ENCODE measurements at places on chromosomes 13 and 19.

- DNase-seq: no peak
Measured at GRCh38 chr13:37138926-37139325, 33.5 kb upstream of the CSNK1A1L start.

DNA sequence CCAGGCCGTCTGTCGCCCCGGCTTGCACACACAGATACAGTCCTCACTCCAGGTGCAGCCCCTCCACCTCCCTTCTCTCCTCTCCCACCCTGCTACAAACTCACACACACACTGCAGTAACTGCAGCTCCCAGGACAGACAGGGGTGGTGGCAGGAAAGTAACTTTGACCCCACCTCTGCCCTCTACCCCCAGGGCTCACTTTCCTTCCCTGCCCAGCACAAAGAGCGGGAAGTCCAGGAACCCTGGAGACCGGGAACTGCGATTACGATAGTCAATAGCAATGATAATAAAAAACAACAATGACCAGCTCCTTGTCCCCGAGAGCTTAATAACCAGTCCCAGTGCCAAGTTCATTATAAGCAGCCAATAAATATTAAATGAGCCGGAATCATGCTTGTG is at the start of gene CEACAM20:
Gene CEACAM20 (minus strand): TSS at position 140 of the 400 bp plus-strand sequence. CDS start 166 bp downstream, outside the sequence.
- no peak for DNase-seq

- DNase-seq: no peak
Measured at GRCh38 chr13:36352350-36352749, 6.2 kb upstream of the SPART start.

- DNase-seq: no peak
Measured at GRCh38 chr13:111924678-111925075, 142.3 kb upstream of the SOX1 start.

DNA sequence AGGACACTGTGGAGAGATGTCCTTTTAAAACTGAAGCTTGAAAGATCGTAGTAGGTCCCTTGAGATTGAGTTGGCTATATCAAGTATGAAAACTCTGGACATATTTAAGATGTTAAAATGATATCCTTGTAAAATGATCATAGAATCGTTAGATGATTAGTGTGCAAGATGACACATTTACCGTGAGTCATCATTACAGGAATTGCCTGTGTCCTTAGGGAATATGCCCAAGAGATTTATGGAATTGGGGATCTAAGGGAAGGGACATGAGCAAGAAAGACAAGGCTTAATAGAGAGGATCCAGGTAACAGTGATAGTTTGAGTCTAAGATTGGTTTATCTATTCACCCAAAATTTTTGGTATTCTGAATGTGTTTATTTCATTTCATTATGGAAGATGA is 233.7 kb downstream of the GPC5 start:
- DNase-seq: no peak

- DNase-seq: no peak
Measured at GRCh38 chr13:46050771-46051170, 1.8 kb downstream of the ZC3H13 start.

- no peak for DNase-seq
Measured at GRCh38 chr13:82934000-82934399, 948.3 kb downstream of the SLITRK1 start.

DNA sequence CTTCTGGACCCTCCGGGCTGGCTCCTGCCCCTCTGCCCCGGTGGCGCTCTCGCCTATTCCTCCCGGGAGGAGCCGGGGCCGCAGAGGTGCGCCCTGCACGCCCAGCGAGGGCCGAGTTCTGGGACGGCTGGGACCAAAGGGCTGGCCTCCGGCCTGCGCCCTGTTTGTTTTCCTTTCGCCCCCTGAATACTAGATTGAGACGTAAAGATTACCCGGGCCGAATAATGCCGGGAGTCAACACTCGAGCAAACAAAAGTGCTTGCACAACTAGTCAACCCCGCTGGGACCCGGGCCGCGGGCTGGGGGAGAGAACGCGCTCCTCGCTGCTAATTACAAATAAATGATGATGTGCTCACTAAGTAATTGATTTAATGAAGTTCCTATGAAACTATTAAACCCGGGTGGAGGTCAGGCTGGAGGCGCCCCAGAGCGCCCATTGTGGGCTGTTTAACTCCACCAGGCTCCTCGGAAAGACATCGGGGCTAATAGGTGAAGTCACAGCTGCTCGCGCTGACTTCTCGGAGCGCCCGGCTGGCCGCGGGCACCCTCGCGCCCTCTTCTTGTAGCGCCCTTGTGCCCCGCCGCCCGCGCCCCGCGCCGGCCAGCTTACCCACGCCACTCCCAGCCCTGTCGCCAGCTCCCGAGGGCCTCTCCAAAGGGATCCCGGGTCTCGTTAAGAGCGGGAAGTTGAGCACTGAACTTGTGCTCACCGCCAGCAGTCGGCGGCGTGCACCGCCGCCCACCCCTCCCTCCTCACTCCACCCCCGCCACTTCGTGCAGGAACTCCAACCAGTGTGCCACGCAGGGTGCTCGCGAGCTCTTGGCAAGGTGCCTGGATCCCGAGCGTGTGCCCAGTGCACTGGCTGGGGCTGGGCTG is 14.9 kb downstream of the ZIC5 start:
- DNase-seq: no peak

DNA sequence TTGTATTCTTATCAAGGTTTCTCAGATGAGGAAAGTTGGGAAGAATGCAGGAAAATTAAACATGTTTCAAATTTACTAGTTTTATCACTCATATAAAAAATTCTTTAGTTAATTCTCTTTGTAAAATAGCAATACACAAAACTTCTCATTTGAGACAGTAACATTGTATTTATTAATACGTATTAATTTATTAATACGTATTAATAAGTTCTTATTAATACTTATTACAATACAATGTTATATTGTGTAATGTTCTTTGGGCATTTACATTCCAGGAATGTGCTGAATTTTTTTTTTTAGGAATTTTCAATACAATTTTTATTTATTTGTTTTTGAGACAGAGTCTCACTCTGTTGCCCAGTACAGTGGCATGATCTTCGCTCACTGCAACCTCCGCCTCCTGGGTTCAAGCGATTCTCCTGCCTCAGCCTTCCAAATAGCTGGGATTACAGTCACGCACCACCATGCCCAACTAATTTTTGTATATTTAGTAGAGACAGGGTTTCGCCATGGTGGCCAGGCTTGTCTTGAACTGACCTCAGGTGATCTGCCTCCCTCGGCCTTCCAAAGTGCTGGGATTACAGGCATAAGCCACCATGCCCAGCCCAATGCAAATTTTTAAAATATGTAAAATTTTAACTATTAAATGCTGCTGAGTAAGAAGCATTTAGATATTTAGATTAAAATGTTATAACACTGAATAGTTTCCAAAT is 31.6 kb downstream of the MBNL2 start:
- DNase-seq: no peak

- no peak for DNase-seq
Measured at GRCh38 chr19:20926796-20927195, 3.7 kb downstream of the ZNF85 start.
